ENCODE measurements at places on chromosomes 5 and 9.

GRCh38 chr5:17944046-17944445 is 309.8 kb downstream of the TAF11L14 start:
- no peak for DNase-seq

DNA sequence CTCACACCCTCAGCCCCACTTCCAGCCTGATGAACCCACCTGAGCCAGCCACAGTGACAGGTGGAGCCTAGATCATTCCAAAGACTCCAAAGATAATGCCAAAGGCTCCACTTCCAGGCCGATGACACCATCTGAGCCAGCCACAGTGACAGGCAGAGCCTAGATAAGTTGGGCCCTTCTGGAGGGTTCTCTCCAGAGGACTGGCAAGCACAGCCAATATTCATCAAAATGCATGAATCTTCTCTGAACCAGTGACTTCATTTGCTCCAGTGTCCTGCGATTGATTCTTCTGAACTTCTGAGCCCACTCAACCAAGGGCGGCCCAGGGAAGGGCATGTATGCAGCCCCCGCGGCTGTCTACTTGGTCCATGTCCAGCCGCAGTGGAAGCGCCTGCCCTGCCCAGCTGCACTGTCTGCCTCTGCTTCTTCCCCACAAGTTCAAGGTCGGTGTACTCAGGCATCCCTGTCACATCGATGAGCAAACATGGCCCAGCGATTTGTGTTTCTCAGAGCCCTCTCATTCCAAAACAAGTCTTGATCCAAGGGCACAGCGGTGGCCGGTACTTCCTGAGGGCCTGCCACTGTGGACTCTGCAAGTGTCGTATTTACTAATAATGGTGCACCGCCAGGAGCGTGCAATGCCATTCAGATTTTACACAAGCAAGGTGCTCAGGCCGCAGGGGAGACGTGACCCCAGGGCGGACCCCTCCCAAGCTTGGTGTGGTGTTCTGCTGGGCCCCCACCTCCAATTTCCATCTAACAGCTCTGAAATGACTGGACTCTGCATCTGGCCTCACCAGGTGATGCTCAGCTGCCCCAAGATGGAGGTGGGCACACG is 107.0 kb downstream of the VAV2 start:
- no peak for DNase-seq

- DNase-seq = no peak
Measured at GRCh38 chr5:138336952-138337684, 948 bp upstream of the FAM53C start.

DNA sequence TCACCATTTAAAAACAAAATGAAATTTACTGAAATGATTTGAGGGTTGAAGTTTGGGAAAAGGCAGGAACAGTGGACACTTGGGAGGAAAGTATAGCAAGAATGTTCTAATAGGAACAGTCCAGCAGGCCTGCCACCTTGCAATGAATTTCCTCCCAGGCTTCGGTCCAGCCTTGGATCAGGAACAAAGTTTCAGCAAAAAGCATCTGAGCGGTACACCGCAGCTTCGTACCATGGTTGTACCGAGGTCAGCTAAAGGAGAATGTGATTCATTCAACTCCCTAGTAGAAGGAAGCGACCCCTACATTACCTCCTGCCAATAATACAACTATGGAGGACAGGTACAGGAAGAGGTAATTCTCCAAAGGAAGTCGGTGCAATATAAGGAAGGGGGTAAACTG is 111.4 kb downstream of the ENC1 start:
- no peak for DNase-seq

GRCh38 chr5:138909734-138910133 is 34.6 kb upstream of the LRRTM2 start:
- DNase-seq = no peak

DNA sequence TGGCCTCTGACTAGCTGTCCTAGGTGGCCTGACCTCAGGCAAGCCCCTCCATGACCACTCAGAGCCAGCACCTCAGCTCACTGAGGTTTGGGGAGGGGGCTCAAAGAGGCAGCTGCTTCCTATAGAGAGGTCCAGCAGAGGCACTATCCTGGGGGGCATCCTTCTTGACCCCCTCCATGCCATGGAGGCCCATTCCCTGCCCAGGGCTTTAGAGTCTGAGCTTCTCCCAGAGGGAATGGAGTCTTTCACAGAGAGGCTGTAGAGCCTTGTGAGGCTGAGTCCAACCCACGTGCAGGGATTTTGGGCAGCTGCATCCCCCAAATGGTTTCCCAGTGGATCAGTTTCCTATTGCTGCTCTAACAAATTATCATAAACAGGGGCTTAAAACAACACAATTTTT is 16.9 kb downstream of the IRF1 start:
- DNase-seq = no peak

DNA sequence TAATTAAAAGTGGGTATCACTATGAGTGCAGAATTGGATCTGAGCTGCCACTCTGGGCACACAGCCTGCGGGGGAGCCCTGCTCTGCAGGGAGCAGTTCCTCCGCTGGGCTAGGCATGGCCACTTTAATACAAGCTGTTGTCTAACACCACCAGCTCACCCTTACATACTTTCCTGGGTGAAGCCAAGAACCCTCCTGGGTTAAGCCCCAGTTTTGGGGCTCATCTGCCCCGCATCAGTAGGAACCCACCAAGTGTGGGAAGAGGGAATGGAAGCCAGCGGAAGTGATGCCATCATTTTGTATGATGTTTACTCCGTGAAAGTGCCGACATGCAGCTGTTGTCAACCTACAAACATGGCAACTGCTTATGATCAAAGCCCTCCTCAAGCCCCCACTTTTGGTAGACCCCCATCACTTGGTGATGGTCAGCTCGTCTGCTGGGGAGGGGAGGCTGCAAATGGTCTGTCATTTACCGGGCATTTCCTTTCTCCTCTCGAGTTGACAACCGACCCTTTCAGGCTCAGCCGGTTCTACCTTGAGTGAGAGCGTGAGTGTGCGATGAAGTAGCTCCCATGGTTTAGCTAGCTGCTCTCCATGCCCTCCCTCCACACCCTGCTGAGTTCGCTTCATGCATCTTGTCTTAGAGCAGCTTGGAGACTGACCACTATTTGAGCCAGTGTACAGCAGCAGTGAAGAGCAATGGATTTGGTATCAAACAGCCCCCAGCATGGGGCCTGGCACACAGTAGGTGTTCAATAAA is 95.3 kb upstream of the IER5L start:
- DNase-seq = no peak

DNA sequence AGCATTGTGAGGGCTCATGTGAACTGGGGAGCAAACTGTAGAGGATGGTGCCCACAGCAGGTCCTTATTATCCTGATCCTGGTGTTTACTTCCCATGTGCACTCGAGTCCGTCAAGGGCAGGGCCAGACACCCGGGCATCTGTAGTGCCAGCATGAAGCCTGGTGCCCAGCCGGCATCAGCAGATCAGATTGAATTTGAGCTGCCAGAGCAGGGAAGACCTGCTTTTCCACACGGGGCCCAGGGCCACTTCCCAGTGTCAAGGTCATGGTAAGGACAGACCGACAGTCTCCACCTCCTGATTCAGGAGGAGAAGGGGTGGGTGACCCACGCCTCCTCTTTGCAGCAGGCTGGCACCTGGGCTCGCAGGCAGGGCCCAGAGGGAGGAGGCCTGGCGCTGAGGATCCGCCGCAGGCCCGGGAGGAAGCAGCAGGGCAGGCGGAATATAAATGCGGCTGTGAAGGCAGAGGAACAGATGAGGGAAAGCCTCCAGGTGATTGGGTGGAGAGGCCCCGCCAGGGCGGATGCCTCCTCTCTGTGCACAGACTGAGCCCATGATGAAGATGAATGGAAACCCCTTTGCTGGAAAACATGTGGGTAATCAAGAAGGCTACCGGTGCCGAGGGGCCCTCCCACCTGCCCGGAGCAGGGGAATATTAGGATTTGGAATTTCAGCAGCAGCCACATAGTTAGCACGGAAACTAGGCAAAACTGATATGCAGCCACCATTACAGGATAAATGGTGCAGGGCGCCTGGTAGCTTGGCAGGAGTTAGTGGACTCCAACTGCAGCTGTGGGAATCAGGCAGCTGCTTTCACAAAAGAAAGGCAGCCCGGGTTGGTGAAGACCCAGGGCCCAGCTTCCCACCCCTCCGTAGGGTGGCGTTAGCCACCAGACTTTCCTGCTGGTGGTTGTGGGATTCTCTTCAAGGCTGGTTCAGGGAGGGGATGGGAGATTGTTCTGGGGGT is 114.9 kb downstream of the GAPVD1 start:
- DNase-seq = no peak

- DNase-seq = no peak
Measured at GRCh38 chr9:118736406-118736805, 632.8 kb downstream of the BRINP1 start.

- no peak for DNase-seq
Measured at GRCh38 chr9:75912951-75913350, 22.5 kb downstream of the PCSK5 start.

DNA sequence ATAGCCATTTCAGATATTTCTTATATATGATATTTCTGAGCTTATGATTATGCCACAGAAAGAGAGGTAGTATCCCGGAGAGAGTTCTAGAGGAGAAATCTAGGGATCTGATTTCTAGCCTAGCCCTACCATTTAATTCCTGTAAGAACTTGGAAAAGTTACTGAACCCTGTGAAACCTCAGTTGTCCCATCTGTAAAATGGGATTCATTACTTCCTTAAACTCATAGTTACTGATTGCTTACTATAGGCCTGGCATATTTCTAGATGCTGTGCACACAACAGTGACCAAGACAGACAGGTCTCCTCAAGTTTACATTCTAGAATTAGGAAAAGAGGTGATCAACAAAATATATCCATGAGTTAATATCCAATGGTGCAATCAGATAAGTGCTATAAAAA is 30.8 kb upstream of the SMAD5 start:
- no peak for DNase-seq

- no peak for DNase-seq
Measured at GRCh38 chr5:112743631-112744030, 5.9 kb downstream of the APC start.

DNA sequence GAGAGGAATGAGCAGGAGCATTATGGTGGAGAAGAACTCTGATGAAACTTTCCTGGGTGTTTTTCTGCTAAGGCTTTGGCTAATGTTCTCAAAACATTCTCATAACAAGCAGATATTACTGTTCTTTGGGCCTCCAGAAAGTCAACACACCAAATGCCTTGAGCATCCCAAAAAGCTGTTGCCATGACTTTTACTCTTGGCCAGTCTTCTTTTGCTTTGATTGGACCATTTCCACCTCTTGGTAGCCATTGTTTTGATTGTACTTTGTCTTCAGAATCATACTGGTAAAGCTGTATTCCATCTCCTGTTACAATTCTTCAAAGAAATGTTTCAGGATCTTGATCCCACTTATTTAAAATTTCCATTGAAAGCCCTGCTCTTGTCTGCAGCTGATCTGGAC is 139.6 kb downstream of the MAN2A1 start:
- no peak for DNase-seq

DNA sequence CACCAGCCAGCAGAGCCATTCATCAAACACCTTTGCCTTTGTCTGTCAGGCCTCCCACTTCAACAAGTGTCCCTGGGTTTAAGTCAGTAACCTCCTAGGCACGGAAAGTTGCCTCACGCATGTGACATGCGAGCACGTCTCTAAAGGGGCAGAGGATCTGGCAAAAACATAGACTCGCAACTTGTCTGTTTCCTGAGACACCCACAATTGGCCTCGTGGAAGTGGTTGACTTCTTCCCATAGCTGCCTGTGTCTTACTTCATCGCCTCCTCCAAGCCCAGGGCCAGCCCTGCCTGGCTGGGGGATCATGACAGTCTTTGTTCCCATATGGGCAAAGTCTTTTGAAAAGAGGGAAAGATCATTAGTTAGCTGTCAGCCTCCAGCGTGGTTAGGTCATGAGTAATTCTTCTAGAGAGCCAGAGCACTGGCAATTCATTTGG is 35.5 kb upstream of the GLRX start:
- DNase-seq = no peak

GRCh38 chr5:74542482-74542881 is 98.0 kb downstream of the ENC1 start:
- no peak for DNase-seq

DNA sequence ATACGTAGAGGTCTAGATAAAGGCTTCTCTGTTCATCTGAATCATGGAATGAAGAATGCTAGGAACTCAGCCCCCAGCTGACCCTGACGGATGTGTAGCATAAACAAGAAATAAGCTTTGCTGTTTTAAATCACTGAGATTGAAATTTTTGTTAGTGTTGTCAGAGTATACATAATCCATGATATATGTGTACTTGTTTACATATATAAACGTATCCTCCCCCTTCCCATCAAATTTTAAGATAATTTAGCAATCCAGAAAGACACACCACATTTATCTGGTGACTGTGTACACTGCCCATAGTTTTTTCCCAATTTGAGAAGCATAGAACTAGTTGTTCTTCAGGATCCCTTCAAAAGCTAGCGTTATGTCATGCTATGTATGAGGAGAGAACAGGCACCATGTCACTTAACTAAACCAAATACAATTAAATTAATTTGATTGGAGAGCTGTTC is 80.8 kb upstream of the OSMR start:
- DNase-seq = no peak

DNA sequence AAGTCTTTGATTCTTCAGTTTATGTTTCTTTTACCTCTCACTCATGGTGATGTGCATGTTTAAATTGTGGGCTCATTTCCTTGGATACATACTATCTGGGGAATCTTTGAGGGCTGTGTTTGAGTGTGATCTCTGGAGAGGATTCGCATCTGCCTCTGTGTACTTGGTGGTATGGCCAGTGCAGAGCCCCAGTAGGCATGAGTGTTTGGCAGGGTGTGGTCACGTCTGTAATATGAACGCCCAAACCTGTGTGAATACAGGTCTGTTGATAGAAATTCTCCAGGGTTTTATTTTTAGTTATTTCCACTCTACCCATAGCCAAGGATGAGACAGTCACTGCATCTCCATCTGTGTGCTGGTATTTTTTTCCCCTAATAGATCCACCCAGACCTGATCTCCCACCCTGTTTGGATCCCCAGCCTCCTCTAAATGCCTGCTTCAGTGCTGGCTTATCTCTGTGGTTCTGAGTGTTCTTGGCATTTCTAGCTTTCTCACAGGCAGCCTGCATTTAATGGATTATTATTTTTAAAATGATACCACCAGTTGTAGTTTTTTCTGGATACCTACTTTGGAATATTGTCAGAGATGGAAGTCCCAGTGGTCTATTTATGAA is 37.5 kb downstream of the TJP2 start:
- no peak for DNase-seq

Measured in GM06990 (cell line).